Esophagus squamous epithelium (tissue), 5 donors: ENCODE measurements at places on chromosomes 2 and 18. TPM values are rescaled to one million over a fixed set of nuclear protein-coding genes. Genes with fewer than 3 reads are reported as not detected.

SLC8A1 gene
- total RNA-seq, result 2.2 TPM

DNA sequence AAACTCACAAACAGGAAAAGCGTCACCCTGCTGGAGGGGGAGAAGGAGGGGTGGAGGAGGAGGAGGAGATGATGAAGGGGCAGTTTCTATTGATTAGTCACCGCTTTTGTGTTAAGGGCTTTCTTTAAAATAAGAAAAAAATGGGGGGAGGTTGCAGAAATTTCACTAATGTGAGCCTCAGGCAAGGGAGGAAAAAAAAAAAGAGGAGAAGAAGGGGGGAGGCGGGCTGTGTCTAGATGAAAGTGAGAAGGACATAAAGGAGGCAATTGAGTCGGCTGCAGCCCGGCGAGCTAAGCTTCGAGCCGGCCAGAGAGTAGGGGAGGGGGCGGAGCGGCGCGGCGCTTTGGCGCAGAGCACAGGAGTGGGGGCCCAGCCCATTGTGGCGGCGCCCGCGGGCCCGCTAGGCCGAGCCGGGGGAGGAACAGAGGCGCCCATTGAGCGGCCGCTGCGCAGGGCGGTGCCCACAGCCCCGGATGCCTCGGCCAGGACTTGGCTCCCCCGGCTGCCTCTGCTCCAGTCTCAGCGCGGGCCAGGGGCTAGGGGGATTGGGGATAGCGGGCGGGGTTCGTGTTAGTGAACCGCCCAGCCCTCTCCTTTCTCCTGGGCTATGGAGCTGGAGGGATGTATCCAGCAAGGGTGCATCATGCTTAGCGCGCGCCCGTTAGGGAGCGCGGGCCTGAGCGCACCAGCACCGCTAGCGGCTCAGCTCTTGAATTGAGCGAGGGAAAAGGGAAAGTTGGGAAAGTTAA lies 7.9 kb downstream of the PAX3 start:
- H3K27me3 ChIP-seq, result peaks cover 29% of the 10 kb centered on the region
- H3K27ac ChIP-seq, result no peak overlapping the region
- DNase-seq, result no peak
- no peak overlapping the region for H3K4me3 ChIP-seq
- H3K36me3 ChIP-seq, result no peaks in the 10 kb centered on the region

DNA sequence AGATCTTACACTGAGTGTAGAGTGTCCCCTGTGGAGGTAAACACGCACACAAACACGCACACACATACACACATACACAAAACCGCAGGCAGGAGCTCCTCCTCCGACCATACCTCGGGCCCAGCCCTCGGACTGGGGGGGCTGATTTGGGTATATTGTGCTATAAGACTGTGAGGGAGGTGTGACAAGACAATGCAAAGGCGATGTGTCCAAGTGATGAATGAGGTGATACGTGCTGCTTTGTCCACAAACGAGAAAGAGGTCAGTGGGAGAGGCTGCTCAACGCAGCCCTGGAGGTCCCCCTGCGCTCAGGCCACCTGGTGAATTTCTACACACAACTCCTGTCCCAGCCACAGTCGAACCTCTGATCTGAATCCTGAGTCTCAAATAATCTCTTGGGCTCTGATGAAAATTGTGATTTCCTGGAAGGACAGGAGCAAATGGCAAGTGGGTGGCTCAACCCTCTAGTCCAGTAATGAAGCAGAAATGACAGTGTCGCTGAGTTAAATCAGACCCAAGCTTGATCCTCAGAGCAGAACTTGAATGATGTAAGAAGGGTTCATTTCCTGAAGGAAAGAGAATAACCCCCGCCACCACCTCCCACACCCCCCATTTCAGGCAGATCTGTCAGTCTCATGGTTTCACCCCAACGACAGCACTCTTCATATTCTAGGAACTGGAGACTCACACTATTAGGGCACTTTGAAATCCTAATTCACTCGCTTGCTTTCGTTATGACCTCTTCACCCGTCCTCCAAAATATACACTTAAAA lies 48.9 kb upstream of the ASXL2 start:
- peaks cover 27% of the 10 kb centered on the region for H3K36me3 ChIP-seq
- no peaks in the 10 kb centered on the region for H3K4me1 ChIP-seq
- no peak overlapping the region for H3K27ac ChIP-seq
- H3K4me3 ChIP-seq, result no peak overlapping the region

OSBPL1A gene
- 30.9 TPM for total RNA-seq

DNA sequence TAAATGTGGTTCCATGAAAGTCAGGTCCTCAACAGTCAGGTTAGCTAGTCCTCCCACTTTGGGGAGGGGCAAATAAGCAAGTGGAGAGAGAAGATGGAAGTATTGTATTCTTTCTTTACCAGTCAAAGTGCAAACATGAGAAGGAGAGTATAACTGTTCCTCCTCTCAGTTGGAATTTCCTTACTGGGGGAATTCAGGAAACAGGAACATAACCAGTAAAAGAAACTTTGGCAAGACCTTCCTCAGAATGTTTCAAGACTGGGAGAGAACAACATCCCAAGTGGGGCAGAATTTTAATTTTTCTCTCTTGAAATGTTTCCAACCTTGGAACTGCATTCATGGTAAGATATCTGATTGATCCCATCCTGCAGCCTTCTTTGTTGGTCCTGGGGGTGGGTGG lies 552.4 kb upstream of the TNP1 start:
- H3K4me1 ChIP-seq, result no peaks in the 10 kb centered on the region
- no peaks in the 10 kb centered on the region for H3K27me3 ChIP-seq
- peak overlapping the region; percentile 45 for H3K27ac ChIP-seq
- DNase-seq, result no peak

DNA sequence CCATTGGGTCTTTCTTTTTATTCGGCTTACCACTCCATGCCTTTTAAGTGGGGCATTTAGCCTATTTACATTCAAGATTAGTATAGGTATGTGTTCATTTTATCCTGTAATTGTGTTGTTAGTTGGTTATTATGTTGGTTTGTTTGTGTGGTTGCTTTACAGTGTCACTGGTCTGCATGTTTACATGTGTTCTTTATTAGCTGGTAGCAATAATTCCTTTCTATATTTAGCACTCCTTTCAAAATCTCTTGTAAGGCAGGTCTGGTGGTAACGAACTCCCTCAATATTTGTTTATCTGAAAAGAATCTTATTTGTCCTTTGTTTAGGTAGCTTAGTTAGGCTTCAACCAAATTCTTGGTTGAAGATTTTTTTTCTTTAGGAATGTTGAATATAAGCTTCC lies 68.7 kb upstream of the XDH start:
- H3K4me1 ChIP-seq, result no peaks in the 10 kb centered on the region
- no peak overlapping the region for H3K4me3 ChIP-seq
- H3K27me3 ChIP-seq, result no peaks in the 10 kb centered on the region

DNA sequence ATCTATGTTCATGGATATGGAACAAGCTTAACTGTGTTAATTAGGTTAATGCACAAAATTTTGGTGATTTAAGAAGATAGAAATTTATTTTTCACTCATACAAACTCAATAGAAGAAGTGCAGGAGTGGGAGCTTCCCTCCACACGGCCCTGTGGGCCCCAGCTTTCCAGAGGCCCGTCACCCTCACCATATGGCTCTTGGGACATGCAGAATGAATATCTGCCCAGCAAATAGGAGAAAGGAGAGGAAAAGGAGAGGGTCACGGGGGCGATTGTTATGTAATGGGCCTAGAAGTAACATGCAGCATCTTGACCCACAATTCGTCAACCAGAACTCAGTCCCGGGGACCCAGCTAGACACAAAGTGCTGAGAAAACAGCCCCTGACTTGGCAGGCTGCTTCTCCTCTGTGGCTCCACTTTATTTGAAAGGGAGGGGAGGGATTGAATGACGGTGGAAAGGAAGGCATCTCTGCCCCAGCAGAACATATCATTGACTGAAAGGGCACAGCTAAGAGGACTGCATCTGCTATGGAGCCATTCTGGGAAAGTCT lies 648.2 kb upstream of the ID2 start:
- H3K4me3 ChIP-seq, result no peak overlapping the region
- DNase-seq, result no peak
- no peaks in the 10 kb centered on the region for H3K27me3 ChIP-seq
- H3K4me1 ChIP-seq, result no peaks in the 10 kb centered on the region
- H3K27ac ChIP-seq, result no peak overlapping the region

AQP12B gene
- total RNA-seq, result not detected
